ENCODE measurements at places on chromosomes 7 and 10.

DNA sequence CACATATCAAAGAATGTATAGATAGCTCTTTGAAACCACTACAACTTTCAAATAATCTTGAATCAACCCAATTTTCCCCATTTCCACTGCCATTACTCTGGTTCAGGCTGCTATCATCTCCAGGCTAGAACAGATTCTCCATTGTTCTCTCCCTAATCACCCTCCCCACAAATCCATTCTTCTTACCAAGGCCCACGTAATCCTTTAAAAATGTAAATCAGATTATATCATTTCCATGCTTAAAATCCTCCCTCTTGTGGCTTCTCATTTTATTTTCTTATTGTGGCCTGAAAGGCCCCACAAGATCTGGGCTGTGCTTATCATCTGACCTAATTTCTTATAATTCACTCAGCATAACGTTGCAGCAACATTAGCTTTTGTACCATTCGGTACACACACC lies 3.0 kb upstream of the PON1 start:
- no peak for DNase-seq

DNA sequence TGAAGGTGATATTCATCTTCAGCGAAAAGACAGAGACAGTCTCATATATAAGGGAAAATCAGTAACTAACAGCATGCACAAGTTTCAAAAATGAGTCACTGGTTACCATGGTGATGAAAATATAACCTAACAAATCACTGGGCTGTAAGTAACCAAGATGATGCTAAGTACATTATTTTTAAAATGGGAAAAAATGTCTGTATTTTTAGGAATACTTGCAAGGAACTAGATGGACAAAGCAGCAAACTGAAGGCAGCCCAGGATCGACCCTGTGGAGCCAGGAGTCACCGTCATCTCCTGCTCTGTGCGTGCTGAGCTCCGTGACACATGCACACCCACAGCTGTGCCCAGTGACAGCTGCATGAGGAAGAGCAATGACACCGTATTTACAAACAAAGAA lies 137.3 kb downstream of the ELMO1 start:
- DNase-seq: peak; percentile 62

DNA sequence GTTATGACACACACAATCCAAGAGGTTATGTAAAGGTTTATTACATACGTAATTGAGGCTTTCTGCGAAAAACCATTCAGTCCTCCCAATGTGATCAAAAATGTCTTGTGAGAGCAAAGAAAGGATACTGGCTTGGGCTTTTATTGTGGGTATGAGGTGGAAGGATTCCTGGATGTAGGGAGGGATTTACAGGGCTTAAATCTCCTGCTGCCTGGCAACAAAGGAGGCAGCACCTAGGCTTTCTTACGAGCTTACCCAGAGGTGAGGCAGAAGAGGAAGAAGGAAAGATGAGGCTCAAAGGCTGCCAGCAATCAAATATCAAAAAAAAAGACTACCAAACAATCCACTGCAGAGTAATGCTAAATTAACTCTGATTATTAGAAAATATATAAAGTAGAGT lies 1149.5 kb upstream of the POT1 start:
- no peak for DNase-seq

DNA sequence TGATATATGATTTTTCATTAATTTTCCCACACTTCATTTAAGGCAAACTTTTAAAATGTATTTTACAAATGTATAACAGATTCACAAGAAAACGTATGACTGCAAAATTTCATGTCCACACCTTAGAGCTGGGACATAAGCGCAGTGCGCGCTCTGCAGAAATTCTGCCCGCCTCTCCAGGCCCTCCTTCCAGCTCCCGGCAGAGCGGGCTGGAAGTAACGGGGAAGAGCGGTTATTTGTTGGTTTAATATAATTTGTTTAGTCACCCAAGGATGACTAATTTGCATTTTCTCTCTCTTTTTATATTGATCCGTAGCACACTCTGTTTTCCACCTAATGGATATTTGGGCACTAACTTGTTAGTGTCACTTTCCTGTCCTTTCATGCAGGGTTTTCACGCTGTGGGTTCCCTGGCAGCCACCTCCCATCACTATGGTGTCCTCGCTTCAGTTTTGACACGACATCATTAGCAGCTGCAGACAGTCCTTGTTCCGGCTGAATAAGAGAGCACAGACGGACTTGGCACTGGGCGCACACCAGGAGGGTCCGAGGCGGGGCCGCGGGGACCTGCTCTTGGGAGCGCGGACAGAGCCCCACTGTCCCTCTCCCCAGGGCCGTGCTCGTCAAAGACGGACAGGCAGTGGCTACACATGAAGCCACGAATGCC lies 129.2 kb upstream of the SEC61G start:
- no peak for DNase-seq

DNA sequence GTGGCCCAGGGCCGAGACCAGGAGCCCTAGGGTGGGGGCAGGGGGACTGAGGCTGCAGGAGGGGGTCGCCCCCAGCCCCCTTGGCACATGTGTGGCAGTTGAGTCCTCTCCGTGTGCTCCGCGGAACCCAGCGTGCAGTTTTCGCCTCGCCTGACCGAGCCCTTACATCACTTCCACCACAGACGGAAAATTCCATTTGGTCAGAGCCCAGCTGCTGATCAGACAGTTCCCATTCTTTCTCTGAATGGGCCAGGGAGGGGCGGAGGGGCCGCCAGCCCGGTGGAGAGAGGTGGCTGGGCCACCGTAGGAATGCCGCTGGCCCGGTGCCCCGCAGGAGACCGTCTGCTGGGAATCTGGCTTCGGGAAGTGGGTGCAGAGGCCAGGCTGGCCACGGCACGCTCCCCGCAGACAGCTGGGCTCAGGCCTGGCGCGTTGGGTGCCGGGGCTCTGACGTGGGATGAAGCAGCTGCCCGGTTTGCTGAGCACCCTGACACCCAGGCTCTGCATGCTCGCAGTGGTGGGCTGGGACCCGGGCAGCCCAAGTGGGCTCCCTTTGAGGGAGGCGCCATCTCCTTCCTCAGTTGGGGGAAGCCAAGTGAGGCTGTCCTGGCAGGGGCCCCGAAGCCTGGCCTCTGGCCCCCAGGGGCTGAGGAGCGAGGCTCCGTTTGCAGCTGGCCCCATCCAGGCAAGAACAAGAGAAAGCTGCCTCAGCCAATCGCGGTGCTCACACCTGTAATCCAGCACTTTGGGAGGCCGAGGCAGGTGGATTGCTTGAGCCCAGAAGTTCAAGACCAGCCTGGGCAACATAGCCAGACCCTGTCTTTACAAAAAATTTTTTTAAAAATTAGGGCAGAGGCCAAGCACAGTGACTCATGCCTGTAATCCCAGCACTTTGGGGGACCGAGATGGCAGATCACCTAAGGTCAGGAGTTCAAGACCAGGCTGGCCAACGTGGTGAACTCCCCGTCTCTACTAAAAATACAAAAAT lies 9.9 kb downstream of the TTYH3 start:
- DNase-seq: peak; percentile 29

All from activated CD4-positive, alpha-beta memory T cell treated with anti-CD3 and anti-CD28 coated beads for 36 hours (primary cell).